GM10248 (cell line): ENCODE measurements at places on chromosomes 1 and 21.

GRCh38 chr1:59482986-59483385 lies 186.1 kb downstream of the FGGY start:
- no peak for DNase-seq

DNA sequence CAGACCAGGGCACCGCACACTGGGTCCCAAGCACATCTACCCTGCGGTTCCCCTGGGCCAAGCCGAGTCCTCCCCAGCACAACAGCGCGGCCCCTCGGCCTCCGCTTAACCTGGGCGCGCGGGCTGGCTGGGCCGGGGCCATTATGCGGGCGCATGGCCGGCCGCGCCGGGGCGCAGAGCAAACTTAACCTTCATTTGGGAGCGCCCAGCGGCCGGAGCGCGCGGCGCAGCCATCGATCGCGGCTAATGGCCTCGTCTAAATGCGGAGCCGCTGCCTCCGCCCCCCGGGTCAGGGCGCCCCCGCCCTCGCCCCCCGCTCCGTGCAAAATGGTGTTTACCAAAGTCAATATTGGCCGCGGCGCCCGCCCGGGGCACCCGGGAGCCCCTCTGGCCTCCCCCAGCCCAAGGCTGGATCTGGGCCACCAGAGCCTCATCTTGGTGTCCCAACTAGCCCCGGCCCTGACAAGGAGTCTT lies 272.1 kb downstream of the TRABD2B start:
- no peak for DNase-seq

DNA sequence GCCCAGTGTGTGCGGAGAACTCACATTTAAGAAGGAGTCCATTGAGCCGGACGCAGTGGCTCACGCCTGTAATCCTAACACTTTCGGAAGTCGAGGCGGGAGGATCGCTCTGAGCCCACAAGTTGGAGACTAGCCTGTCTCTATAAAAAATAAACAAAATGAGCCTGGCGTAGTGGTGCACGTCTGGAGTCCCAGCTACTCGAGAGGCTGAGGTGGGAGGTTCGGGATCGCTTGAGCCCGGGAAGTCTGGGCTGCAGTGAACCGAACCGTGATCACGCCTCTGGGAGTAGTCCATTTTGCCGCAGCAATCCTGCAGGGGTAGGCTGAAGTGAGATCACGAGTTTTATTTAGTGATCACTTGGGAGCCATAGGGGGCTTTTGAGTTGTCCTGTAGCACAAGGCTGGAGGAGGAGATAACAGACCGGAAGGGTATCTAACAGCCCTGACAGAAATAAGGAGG lies 497 bp upstream of the FUCA1 start:
- no peak for DNase-seq

GRCh38 chr1:210516092-210516656 lies 187.5 kb downstream of the HHAT start:
- no peak for DNase-seq

- DNase-seq: no peak
Measured at GRCh38 chr21:28439251-28439650, 553.4 kb downstream of the LTN1 start.

- no peak for DNase-seq
Measured at GRCh38 chr1:2539312-2539907, 9.3 kb upstream of the HES5 start.
